Stomach (tissue), 19 donors: ENCODE measurements at places on chromosomes 4 and X.

- peak; percentile 50 for DNase-seq
Observed at GRCh38 chr4:140137671-140138070, 16.3 kb downstream of the MAML3 start.

- DNase-seq: no peak
Observed at GRCh38 chrX:124507246-124507645, 160.9 kb downstream of the SH2D1A start.

GRCh38 chrX:39828971-39829370, 268.8 kb downstream of the BCOR start:
- DNase-seq: no peak

GRCh38 chr4:168119100-168119499, 26.8 kb downstream of the ANXA10 start:
- no peak for DNase-seq

GRCh38 chrX:23959781-23960180, 52.0 kb downstream of the CXorf58 start:
- DNase-seq: no peak

DNA sequence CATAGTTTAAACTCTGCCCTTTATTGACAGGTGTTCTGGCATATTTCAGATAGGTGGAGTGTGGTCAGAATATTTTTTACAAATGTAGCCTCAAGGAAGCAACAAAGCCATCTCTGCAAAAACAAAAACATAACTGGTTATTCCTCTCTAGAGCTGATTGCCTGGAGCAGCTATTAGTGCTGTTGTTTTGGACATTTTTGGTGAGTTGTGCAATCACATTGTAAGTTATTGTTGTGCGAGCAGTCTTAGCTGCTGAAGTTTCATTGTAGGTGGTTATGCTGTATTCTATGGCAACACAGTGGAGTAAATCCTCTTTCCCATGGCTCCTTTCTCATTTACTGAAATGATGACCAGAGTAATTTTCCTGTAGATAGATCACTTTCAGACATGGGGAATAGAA, 1413.0 kb downstream of the PCDH7 start:
- DNase-seq: no peak

DNA sequence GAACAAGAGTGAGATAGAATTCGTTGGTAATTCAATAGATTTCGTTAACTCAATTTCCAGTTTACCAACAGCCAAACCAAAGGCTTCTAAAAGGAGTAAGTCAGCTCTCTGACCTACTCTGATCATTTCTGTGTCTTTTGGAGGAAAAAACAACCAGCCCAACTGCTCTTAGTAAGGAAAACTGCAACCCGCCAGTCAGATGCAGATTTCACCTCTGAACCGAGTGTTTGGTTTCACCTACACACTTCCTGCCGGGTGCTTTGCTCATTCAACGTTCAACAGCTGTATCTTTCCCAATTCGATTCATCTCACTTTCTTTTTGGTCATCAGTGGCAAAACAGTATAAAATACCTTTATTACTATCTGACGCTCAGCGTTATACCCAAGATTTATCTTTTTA, 24.5 kb downstream of the TMSB4X start:
- DNase-seq: no peak
